Mesothelial cell of epicardium (in vitro differentiated cells): ENCODE measurements at places on chromosomes 7 and 10.

DNA sequence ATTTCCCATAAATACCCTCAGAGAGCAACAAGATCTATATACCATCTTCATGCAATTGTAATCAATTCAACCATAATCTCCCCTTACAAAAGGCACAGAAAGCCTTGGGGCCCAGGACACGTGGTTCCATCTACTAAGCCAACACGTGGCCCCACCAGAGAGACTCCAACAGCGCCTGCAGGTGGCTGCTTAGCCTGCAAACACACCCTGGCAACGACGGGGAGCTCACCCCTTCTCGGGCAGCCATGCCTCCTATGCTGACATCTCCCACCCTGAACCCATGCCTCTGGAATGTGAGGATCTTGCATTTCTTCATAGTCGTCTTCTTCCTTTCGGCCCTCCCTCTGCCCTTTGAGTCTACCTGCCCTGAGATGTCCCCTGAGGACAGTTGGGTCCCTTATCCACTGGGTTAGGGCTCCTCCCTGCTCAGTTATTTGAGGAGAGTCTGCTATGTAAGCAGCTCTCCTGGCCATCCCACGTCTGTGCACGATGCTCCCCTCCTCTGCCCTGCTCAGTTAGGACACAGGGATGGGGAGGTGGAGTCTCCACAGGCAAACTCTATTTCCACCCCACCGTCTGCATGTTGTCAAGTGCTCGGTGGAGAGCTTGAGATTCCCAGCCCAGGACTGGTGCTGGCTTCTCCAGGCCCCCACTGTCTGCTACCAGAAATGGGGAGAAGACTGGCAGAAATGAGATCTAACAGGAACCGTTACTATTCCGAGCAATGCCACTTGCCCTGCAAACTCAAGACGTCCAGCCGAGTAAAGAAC is 36.5 kb downstream of the EBF3 start:
- no peak for DNase-seq

DNA sequence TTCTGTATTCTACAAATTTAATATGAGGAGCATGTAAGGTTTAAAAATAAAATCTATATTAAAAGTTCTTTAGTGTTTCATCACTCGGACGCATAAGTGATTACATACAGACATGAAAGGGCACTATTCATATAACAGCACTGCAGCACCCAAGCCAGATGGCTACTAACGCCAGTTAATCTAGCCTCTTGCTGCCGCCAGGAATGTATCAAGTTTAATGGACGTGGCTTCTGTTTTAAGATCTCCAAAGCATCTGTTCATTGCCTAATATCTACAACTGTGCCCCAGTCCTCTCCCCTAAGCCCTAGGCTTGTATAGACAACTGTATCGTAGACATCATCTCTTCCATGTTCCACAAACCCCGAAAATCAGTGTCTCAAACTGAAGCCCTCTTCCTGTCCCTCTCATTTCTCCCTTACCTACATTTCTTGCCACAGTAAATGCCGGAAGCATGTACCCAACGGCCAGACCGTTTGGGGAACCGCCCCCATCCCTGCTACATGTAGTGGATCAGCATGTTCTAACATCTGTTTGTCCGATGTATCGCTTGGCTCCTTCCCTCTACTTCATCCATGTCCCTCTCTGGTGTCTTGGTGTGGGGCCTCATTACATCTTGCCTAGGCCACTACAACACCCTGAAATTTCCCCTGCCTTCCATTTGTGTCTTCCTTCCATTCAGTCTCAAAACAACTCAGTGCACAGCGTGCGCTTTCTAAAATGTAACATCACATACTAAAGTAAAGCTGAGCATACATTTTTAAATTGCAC is 147.5 kb upstream of the RSU1 start:
- DNase-seq = no peak

- no peak for DNase-seq
Measured at GRCh38 chr7:30255064-30255769, 29.2 kb upstream of the ZNRF2 start.

- DNase-seq = no peak
Measured at GRCh38 chr7:70657571-70657970, 474.4 kb upstream of the GALNT17 start.

GRCh38 chr10:16481052-16481728 is 40.5 kb downstream of the C1QL3 start:
- DNase-seq = no peak

DNA sequence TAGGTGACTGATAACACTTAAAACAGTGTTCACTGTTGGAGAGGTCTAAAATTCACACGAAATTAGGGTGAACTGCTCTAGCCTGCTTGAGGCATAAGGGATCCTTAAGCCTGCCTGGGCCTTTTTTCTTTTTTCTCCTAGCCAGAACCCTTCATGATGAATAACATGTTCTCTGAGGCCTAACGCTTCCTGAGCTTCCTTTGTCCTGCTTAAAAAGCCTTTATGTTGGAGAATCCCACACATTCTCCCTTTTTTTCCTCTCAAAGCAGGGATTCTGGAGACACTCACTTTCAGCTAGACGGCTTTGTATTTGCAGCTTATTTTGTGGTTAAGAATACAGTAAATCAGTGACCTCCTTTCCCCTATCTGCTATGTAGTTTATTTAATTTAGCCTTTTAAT is 354.7 kb upstream of the PHF14 start:
- DNase-seq = no peak

DNA sequence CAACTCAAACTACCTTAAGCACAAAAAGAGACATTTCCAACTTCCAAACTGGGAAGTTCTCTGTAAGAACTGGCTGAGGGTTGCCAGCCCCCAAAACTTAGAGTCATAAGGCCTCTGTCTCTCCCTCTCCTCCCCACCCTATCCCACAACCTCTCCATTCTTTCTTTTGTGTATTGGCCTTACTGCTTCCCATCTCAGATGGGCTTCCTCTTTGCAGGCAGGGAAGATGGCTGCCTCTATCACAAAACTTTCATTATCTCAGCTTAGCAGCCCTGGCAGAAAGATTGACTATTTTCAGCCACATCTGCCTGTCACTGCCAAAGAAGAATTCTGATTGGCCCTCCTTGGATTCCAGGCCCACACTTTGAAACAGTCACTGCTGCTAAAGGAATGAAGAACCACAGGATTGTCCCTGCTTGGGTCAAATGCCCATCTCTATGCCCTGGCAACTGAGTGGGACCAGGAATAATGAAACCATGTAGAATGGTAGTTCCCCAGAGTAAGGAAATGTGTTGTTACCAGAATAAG is 58.0 kb upstream of the PRKAR2B start:
- DNase-seq = no peak

DNA sequence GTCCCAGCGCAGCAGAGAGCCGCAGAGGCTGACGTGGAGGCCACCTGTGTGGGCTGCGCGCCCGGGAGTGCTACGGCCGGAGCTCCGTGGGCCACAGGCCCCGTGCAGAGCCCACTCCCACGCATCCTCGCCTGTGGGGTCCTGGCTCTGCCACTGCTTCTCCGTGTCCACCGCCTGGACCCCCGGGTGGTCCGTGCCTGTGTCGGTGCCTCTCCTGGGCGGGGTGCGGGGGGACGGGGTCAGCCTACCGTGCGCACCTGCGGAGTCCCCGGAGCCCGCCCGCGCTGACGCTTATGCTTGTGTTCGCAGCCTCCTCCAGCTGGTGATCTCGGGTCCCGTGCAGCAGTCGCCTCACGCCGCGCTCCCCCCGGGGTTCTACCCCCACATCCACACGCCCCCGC is 7.8 kb upstream of the ZNF853 start:
- DNase-seq = no peak

- DNase-seq = no peak
Measured at GRCh38 chr10:117980216-117980615, 66.5 kb downstream of the RAB11FIP2 start.

- DNase-seq = no peak
Measured at GRCh38 chr7:100349757-100350156, 8.2 kb upstream of the PILRB start.

- no peak for DNase-seq
Measured at GRCh38 chr10:16745061-16745460, 72.2 kb downstream of the RSU1 start.

DNA sequence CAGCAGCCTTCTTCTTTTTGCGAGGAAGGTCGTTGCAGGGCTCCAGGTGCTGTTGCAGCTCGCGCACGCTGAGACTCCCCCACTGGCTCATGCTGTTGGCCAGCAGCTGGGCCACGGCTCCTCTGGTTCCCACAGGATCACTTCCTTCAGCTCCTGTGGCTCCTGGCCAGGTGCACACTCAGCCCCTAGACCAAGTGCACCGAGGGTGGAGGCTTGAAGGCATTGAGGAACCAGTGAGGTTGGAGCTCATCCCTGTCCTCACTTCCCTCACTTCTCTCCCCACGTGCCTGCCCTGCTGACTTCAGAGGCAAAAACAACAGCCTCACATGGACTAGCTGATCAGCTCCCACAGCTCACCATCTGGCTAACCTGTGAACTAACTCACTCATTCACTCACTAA is 46.2 kb upstream of the ADRB1 start:
- DNase-seq = no peak

DNA sequence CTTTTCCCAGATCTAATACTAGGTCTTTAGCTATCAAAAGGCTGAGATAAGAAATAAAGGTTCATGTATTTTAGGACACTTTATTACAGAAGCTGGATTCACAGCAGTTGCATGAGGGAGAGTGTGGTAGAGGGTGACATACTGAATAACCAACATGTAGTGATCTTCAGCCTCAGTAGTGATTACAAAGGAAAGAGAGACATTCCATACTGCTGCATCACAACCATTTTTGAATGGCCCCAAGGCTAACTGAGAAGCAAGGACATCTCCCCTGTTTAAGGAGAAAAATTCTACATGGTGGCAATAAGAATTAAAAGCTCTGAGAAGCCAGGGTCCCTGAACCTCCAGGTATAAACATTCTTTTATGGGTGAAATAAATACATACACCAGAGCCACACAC is 35.3 kb downstream of the COG5 start:
- no peak for DNase-seq

- no peak for DNase-seq
Measured at GRCh38 chr10:90787393-90788198, 70.2 kb downstream of the HTR7 start.

GRCh38 chr10:74771054-74771453 is 55.3 kb upstream of the KAT6B start:
- no peak for DNase-seq

GRCh38 chr7:106238830-106239229 is 46.0 kb downstream of the NAMPT start:
- no peak for DNase-seq

- no peak for DNase-seq
Measured at GRCh38 chr7:132029369-132030085, 473.1 kb upstream of the PODXL start.

GRCh38 chr10:65194555-65194954 is 1673.4 kb downstream of the REEP3 start:
- DNase-seq = no peak

GRCh38 chr7:156848979-156849378 is 44.0 kb downstream of the LMBR1 start:
- no peak for DNase-seq
